Activated gamma-delta T cell treated with Interleukin-2 at 50 U/mL for 16 hours (primary cell): ENCODE measurements at places on chromosomes 4 and X.

GRCh38 chr4:38036548-38036947 lies 76.3 kb downstream of the PTTG2 start:
- no peak for DNase-seq

- no peak for DNase-seq
These were observed 600 bp upstream of the HEPH start for GRCh38 chrX:66163447-66163846.

DNA sequence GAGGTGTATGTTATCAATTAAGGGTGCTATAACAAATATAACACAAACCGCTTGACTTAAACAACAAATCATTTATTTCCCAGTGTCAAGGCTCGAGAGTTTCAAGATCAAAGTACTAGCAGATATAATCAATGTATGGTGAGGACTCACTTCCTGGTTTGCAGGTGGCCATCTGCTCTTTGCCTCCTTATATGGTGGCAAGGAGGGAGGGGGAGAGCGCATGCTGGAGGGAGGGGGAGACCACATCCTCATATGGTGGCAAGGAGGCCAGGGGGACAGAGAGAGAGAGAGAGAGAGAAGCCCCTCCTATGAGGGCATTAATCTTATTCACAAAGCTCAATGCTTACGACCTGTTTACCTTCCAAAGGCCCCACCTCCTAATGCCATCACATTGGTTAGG lies 372.3 kb upstream of the SPOCK3 start:
- no peak for DNase-seq

GRCh38 chr4:138510053-138510452 lies 267.9 kb upstream of the SLC7A11 start:
- DNase-seq = no peak

DNA sequence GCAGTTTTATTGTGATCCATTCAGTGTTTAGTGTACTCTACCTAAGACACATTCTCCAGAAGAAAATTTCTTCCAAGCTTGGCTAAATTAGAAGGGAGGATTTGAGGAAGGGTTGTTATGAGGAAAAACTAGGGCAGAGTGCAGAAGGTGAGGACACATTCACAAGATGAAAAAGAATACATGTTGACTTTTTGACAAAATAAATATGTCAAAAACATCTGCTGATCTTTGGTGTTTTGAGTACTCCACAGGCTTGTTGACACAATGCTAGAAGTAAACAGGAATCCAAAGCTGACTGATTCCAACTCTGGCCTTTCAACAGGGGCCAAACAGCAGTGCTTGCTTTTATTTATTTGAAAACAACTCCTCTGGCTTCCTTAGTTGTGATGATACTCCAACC lies 125.8 kb upstream of the SLC7A11 start:
- DNase-seq = no peak

GRCh38 chr4:54664400-54664799 lies 6.6 kb downstream of the KIT start:
- DNase-seq = no peak

DNA sequence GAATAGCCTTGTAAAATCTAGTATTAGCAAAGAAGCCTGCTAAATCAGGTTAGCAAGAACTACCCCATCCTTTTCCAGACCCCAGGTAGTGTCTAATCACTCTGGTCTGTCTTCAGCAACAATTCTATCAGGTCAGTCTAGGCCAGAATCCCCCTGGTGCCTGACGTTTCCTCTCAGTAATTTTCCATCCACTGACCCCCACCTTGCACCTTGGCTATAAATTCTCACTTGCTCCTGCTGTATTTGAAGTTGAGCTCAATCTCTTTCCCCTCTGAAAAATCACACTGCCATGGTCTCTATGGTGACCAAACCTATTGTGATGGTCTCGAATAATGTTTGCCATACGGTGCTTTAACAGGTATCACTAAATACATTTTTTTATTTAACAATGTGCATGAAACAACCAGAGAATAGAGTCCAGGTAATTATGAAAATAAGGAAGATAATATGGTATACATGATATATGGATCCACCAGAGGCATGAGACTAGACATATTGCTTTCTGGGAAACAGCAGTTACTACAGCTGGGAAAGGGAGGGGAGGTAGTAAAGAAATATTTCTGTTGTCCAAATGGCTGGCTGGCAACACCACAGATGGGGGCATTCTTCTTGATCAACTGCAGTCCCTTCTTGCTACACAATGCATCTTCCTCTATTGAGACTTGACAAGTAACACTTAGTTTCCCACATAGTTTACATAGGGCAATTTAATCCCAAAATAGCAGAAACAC lies 33.8 kb downstream of the CXCL1 start:
- no peak for DNase-seq

GRCh38 chrX:17967888-17968287 lies 106.8 kb upstream of the RAI2 start:
- no peak for DNase-seq

DNA sequence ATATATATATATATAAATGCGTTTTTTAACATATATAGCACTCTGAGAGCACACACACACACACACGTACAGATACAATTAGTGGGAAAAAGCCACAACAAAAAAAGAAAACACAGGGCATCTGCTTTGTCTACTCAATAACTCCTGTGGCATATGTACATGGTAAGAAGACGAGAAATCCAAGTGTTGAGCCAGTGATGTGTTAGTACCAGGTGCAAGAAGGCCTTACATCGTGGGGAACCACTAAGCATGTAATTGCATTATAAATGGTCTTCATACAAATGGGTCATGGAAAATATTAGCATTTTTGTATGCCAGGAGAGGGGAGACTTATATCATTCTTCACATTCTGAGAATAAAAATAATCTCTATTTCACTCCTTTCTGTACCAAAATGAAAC lies 62.7 kb upstream of the FAM47B start:
- DNase-seq = no peak

- DNase-seq = no peak
These were observed 71.2 kb downstream of the SLC10A7 start for GRCh38 chr4:146450524-146450923.

DNA sequence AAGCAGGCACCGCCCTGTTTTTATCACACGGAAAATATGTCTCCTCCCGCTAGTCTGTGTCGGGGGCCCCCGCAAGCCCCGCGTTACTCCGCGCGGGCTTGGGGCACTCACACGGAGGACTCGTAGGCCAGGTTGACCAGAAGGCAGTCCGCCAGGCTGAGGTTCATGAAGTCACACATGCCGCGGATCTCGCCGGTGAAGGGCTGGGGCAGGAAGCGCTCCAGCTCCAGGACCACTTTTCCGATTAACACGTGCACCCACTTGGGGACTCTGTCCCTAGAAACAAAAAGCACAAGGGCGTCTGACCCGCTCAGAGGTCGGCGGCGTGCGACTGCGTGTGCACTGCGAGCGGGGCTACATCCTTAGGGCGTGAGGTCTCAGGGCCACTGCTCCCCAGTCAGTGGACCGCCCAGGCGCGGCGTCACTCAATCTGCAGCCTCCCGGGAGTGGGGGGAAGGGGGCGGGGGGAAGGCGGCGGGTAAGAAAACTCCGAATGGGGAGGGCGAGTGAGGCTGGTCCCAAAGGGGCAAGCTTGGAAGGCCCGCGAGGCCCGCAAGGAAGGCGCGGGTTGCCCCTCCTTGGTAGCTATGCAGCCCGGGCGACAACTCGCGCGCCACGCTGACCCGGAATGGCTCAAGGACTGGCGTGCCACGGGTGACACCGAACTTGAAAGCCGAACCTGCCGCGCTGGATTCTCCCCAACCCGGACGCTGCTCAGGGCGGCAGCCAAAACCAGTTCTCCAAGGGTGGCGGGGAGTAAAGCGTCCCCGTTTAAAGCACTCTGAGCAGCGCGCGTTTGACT lies 722 bp downstream of the NAAA start:
- peak; percentile 61 for DNase-seq

GRCh38 chr4:24640366-24640765 lies 56.0 kb upstream of the DHX15 start:
- no peak for DNase-seq

GRCh38 chrX:151791961-151792360 lies 57.4 kb downstream of the CNGA2 start:
- no peak for DNase-seq

DNA sequence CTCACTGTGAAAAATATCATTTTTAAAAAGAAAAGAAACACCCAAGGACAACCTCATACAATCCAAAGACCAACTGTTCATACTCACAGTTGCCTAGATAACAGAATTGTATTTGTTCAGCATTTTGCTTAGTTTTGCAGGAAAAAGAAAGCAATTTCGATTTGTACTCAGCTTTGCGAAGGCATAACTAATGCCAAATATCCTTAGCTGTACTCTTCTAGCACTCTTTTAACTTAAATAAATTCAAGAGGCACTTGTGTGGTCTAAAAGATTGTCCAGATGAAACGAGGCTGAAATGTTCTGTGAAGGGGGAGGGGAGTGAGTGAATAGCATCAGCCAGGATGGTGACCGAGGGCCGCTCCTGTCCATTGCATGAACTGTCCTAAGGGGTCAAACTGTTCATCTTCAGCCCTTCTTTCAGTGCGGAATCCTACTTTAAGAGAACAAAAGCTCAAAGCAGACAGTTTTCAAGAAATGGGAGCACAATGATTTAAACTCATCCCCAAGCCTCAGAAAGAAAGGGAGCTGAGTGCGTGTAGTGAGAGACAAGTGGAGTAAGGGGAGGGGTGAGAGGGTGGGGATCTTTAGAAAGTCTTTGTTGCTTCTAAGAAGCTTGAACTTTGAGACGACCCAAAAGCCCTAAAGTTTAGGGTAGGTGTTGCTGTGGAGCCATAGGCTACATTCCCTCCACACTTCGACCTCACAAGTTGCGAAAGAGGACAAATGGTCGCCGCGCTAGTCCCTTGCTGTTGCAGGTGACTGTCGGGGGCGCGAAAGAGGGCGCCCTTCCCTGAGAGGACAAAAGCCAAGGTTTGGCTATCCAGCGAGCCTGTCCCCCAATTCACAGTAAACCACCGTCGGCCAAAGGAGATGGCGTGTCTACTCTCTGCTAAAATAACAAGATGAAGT lies 4.0 kb upstream of the NEUROG2 start:
- DNase-seq = no peak

DNA sequence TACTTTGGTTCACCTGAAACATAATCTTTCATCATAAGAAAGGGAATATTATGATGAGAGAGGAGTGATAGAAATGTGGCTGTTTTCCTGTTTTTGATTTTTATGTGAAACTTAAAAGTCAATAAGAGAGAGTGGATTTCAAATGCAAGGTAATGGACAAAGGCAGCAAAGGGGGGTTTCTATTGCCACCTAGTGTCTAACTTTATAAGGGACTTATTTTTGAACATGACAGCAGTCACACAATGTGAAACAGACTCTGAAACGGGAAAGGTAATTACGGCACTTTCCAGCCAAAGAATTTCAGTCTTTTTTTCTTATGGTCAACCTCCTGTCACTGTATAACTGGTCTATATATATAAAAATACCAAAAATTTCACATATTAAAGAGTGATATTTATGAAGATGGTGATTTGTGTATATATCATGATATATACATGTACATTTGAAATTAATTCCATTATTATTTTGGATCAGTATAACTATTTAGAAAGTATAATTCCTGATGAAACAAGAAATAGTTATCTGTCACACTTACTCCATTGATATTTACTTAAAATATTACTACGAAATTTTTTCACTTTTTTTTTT lies 127.1 kb downstream of the FBXO8 start:
- no peak for DNase-seq

GRCh38 chr4:69583543-69583942 lies 55.9 kb downstream of the UGT2A2 start:
- DNase-seq = no peak

DNA sequence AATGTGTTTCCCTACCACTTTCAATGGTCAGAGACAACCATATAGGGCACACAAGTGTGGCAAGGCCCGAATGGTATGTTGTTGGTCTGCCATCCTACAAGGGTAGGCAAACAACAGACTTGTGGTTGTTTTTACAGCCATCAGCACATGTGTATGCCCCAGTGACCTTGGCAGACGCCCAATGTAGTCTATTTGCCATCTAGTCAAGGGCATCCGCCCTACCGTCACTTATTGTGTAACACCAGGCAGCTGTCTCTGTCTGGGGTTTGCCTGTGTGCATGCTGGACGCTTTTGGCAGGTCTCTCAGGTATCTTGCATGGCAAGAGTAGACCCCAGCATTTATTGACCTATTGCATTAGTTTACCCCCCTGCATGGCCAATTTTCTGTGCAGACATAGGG lies 1145.5 kb upstream of the POU3F4 start:
- DNase-seq = no peak

DNA sequence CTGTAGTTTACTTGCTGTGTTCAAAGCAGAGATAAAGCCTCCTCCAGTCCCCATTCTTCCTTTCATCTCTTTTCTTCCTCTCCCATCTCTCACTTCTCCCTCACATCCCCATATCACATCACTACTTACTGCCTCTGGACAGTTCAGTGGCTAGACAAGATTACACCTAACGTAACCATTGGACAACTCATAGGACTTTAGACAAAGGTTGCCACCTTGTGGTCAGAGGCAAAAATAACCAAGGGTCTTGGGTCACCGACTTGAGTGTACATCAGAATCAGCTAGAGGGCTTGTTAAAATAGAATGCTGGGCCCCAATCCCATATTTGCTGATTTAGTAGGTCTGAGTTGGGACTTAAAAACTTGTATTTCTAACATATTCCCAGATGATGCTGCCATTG lies 109.3 kb upstream of the DGKK start:
- DNase-seq = peak; percentile 13

GRCh38 chr4:108416831-108417230 lies 203.5 kb upstream of the RPL34 start:
- no peak for DNase-seq

DNA sequence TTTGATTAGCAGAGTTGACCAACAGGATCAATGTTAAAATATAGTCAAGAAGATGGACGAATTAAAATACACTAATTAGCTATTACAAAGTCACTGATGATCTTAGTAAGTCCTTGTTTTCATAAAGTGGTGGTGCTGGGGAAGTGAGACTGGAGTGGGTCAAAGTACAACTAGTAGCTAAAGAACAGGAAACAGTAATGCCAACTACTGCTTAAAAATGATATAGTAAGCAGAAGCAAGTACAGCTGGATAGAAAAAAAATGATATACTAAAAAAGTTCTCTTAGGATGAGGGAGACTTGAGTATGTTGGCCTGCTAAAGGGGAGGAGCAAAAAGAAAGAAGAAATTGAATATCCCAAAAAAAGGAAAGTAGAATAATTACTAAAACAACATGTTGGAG lies 580.8 kb upstream of the FTHL17 start:
- no peak for DNase-seq

- DNase-seq = no peak
These were observed 93.1 kb downstream of the SLC16A2 start for GRCh38 chrX:74514384-74514783.

- DNase-seq = no peak
These were observed 39.8 kb downstream of the TRAPPC11 start for GRCh38 chr4:183698909-183699308.

DNA sequence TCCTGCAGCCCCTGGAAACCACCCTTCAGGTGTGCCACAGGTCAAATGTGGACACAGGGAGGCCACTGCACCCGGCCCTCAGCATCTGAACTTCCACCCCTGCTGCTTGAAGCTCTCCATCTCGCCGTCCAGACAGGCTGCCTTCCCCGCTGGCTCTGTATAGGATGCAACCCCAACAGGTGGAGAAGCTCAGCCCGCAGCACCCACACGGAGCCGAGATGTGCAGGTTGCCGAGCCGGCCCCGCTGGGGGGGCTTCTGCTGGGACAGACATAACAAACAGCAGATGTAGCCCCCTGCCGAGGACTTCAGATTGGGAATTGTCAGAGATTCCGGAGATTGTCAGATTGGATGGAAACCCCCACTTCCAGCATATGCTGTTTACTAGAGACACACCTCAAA lies 20.5 kb downstream of the TMEM187 start:
- DNase-seq = no peak

GRCh38 chrX:149877636-149878035 lies 3.3 kb upstream of the MAGEA8 start:
- DNase-seq = no peak

GRCh38 chrX:15116900-15117299 lies 153.0 kb downstream of the ASB9 start:
- no peak for DNase-seq

- no peak for DNase-seq
These were observed 351.5 kb upstream of the DDX53 start for GRCh38 chrX:22648281-22648680.
